ENCODE measurements at places on chromosomes 12 and 14.

- DNase-seq, result no peak
Measured at GRCh38 chr14:61525293-61526011, 169.9 kb upstream of the HIF1A start.

- DNase-seq, result peak; percentile 44
Measured at GRCh38 chr12:6277982-6278438, 32.5 kb upstream of the PLEKHG6 start.

- peak; percentile 45 for DNase-seq
Measured at GRCh38 chr12:53956251-53956887, 1.7 kb downstream of the HOXC12 start.

DNA sequence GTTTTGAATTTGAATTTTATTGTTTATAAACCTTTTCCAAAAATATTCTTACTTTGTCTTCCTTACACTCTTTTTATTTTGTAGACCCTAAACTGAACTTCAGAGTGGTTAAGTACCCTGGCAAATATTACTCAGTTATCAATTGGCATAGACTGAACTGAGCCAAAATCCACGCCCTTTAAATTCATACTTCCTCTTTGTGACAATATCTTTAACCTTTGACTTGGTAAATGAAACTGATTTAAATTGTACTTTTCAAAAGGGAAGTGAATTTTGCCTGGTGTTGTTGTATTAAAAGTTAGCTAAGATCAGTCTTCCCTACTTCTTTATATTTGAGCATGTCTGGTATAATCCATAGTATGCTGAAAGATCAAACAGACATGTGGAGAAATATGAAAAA, 184.3 kb upstream of the USP15 start:
- no peak for DNase-seq

- no peak for DNase-seq
Measured at GRCh38 chr14:99664058-99664936, 19.4 kb downstream of the HHIPL1 start.

- no peak for DNase-seq
Measured at GRCh38 chr12:117525766-117526165, 164.3 kb upstream of the NOS1 start.

DNA sequence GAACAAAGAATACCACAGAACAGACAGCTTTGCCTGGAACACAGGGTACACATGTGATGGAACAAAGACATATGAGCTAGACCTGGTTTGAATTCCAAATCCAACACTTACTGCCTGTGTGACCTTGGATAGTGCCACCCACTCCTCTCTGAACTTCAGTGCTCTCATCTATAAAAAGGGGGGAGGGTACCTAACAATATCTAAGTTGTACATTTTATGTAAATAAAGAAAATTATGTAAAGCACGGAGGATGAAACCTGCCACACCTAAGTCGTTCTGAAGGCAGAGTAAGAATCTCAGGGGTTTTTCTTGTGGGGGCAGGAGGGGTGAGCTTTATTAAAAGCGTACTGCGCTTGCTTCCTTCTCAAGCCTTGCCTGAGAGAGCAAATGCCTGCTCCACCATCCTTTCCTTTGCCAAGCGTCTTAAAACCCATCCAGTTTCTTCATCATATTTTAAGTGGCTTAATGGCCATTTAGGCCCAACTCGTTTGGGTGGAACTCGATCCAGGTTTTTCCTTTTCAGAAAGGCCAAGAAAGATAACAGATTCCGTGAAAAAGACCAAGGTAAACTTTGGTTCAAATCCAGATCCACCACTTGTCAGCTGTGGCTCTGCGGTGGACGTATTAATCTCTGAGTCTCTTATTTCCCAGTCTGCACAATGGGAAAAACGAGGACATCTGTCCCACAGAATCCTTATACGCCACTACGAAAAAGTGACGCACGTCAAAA, 946 bp downstream of the DDX24 start:
- peak; percentile 46 for DNase-seq

DNA sequence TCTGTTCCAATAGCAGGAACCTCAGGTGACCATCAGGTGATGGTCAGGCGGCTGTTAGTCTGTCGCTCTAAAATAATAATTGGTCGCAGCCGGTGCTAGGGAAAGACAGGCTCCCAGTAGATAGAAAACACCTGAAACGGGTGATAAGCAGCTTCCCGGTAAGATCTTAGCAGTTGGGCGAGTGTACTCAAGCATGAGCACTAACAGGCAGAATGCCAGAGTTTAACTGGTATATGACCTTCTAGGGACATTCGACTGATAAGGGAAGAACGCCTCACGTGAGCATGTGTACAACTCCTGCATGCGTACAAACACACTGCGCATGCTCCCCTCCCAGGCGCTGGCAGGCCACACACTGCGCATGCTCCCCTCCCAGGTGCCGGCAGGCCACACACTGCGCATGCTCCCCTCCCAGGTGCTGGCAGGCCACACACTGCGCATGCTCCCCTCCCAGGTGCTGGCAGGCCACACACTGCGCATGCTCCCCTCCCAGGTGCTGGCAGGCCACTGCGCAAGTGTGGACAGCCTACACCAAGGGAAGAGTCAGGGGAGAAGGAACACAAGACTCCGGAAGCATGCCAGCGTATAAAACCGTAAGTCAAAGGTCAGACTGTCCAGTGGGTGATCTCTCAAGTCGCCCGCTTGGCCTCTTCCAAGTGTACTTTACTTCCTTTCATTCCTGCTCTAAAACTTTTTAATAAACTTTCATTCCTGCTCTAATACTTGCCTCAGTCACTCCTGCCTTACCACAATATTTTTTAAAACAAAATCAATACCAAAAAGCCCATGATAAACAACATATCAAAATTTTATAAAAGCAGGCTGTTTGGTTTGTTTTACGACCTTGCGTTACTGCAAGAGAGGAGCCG, 24.5 kb downstream of the GPRC5D start:
- DNase-seq, result peak; percentile 62

DNA sequence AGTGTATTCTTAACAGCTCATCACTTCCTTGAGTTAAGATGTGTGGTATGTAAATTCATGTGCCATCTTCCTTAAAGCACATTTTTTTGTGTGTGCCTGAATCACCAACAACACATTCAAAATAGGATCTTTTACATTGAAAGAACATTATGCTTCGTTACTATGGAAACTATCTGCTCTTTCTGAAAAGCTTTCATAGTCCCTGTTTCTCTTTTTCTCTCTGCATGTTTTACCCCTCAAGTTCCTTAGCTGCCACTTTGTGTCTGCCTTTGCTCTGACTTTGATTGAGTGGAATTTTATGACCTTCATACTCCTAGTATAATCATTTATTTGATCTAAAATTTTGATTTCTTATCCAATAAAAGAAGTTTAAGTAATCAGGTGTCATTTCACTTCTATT, 880.3 kb upstream of the FOXG1 start:
- DNase-seq, result no peak

DNA sequence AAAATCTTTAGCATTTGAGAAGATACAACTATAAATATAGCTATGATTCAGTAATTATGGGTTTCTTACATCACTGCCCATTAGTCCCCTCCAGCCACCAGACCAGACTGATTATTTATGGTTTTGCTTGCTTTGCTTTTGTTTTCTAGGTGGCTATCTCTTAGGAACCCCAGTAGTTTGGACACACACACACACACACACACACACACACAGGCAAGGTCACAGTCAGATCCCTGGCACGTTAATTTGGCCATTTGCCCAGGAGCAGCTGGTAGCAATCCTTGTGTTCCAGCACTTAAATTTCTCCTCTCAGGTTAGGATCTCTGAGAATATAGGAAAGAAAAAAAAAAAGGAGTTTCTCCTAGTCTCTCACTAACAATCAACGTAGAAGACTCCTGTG, 90.2 kb upstream of the RESF1 start:
- DNase-seq, result no peak

GRCh38 chr14:21921453-21921852, 247.8 kb upstream of the OR4E1 start:
- DNase-seq, result no peak

DNA sequence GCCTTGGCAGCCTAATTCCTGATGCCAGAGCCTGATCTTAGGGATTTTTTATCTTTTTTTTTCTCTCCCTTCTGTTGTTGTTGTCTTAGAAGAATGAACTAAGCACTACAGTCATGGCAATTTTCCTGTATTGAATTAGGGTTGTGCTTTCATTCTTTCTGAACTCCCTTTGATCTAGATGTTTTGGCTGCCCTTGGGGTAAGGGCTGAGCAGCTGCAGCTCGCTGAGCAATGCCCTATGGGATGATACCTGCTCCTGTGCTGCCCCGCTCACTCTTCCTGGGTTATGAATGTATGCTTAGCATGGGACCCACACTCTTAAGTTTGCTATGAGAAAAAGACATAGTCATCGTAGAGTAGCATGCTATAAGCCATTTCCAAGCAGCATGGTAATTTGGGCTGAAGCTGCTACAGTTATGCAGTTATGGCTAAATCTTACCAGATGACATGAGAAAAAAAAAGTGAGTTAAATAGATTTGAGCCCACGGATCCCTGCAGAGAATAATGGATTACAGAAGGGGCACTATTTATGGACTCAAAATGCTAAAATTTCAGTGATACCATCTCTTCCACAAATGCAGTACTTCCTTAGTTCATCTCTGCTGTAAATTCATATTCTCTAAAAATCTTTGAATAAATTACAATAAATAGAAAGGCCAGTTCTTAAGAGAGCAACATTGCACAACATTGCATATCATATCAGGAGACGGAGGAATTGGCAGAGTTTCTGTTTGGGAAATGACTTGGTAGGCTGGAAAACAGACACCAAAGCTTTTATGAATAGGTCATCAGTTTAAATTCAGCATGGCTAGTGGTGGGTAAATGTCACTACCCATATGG, 79.2 kb upstream of the PTHLH start:
- no peak for DNase-seq

DNA sequence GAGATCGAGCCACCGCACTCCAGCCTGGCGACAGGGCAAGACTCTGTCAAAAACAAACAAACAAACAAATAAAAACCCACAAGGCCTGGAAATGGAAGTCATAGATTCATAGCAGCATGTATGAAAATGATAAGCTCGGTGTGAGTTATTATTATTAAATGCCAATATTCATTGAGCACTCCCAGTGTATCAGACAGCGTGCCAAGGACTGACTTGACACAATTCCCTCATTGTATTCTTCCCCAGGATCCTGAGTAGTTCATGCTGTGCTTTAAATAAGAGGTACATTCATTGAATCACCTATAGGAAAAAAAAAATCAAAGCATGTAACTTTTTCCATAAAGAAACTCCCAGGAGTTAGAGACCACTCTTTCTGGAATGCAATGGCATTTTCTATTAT, 12.6 kb upstream of the RFLNA start:
- no peak for DNase-seq

DNA sequence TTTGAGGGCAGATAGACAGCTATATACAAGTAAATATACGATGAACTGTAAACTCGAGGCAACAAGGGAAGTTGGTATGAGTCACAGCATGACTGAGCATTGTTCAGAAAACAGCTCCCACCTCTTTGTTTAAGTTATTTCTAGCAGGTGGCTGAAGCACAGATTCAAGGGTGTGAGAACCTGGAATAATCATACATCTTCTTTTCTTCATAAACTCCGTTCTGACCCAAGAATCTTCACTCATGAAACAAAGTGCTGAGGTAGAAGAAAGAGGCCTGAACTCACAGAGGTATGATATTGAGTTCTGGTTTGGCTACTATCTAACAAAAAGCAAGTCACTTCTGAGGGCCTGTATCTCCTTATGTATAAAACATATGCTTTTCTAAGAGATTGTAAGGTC, 364.1 kb upstream of the KITLG start:
- no peak for DNase-seq
